ENCODE measurements at places on chromosomes 3 and 15.

DNA sequence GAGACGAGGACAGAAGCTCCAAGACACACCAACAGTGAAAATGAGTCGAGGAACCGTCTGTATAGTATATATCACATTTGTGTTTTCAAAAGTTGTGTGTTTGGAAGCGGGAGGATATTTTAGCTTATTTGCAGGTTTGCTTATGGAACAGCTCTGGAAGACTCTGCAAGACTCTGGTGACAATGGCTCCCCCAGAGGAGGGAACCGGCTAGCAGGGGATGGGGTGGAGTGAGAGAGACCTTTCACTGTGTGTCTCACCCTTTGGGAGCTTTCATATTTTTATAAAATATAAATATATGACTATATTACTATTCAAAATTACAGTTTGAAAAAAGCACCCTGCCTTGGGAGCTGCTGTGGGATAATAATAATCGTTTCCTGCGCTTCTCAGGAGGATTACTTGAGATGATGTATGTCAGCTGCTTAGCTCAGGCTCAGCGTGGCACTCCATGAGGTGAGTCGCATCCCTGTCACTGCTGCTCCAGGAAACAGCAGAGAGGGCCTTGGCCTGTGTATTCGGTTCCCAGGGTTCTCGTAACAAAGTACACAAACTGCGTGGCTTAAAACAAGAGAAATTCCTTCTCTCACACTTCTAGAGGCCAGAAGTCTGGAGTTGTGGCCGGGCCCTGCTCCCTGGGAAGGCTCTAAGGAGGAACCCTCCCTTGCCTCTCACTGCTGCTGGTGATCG lies 183.9 kb downstream of the FAM43A start:
- no peak for DNase-seq

- no peak for DNase-seq
Observed at GRCh38 chr3:189236352-189236751, 64.6 kb downstream of the TPRG1 start.

- no peak for DNase-seq
Observed at GRCh38 chr15:39363761-39364586, 216.9 kb upstream of the THBS1 start.

- no peak for DNase-seq
Observed at GRCh38 chr15:67010898-67011616, 54.3 kb upstream of the SMAD3 start.

DNA sequence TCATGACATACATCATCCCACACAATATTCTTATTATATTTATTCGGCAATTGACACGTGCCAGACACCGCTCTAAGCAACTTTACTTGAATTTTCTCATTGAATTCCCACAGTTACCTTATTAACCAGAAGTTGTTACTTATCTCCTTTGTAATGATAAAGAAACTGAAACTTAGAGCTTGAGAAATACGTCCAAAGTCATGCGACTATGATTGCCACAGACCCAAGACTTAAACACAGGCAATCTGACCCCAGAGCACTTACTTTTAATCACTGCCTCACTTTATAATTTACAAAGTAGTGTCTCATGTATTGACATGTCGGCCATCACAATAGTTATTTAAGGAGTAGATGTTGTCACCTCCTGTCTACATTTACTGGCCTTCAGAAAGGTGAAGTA lies 64.7 kb downstream of the ATP13A4 start:
- no peak for DNase-seq

DNA sequence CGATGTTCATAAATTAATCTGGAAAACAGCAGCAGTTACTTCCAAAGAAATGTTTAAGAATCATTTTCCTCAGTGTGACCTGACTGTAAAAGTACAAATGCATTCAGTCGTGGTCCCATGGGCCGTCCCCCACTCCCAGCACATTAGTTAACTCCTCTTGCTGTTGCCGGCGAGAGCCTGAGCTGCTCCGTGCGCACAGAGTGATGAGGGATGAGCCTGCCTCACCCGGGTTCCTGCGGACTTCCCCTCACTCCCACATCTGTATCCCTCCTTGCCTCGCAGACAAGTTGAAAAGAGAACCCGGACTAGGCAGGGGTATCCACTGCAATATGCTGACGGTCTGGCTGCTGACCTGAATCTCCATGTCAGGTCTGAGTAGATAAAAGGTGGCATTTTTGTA lies 861.7 kb upstream of the NR2F2 start:
- DNase-seq, result no peak

- no peak for DNase-seq
Observed at GRCh38 chr3:147215660-147216059, 190.7 kb downstream of the ZIC4 start.

DNA sequence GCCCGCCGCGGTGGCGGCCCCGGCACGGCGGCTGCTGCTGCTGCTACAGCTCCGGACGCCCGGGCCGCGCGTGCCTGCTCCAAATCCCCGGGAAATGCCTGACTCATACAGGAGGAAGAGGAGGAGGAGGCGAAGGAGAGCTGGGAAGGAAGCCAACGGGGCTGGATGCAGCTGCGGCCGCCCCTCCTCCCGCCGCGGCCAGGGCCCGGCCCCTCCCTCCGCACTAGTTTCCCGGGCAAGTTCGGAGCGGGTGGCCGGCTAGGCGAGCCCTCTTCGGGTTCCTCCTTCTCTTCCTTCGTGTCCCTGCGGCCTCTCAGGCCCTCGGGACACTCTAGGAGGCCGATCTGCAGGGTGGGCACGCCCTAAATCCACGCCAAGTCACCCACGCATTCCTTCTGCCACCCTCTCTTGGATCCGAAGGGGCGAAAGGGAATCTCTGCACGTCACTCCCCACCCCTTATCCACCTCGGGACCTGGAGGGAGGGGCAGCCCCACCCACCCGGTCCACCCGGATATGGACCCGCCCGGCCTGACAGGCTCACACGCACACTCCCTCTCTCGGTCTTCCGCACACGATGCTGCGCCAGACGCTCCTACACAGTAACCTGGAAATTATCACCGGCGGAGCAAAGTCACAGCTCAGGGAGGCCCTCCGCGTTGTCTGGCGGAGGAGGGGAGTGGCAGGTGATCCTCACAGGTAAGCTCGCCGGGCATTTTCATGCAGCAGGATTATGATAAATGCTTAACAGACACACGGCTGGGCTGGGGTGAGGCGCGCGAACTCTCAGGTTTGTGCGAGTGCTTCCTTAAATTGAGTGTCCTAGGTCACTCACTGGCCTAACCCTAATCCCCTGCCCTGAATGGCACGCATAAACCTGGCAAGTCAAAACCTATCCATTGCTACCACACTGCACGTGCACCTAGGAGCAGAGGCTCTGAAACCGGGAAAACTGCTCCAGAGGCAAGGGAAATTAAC lies at the start of the genes OSBPL10 and ZNF860:
TSS of gene OSBPL10 (minus strand) at position 57 of the 976 bp plus-strand sequence. CDS start 83 bp downstream, outside the sequence.
TSS of gene ZNF860 (plus strand) at position 545 of the 976 bp plus-strand sequence. CDS start 7,330 bp downstream, outside the sequence.
- DNase-seq, result no peak

DNA sequence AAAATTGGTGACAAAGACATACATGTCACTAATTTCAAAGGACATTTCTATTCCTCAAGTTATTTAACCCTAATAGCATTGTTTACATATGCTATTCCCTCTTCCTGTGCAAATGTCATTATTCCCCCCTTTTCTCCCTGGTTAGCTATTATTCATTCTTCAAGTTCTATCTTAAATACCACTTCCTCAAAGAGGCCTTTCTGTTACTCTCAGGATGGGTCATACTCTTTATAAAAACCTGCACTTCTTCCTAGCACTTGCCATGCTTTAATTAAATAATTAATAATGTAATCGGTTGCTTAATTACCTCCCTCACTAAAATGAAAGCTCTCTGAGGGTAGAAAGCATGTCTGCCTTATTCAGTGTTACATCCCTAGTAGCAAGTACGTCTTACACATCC lies 88.5 kb downstream of the XRN1 start:
- DNase-seq, result no peak

DNA sequence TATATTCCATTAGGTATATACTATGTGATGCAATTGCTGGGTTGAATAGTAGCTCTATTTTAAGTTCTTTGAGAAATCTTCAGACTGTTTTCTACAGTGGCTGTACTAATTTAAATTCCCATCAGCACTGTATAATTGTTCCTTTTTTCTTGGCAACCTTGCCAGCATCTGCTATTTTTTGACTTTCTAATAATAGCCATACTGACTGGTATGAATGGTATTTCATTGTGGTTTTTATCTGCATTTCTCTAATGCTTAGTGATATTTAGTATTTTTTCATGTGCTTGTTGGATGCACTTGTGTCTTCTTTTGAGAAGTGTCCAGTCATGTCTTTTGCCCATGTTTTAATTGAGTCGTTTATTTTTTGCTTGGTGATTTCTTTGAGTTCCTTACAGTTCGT lies 145.1 kb upstream of the PLSCR5 start:
- no peak for DNase-seq

DNA sequence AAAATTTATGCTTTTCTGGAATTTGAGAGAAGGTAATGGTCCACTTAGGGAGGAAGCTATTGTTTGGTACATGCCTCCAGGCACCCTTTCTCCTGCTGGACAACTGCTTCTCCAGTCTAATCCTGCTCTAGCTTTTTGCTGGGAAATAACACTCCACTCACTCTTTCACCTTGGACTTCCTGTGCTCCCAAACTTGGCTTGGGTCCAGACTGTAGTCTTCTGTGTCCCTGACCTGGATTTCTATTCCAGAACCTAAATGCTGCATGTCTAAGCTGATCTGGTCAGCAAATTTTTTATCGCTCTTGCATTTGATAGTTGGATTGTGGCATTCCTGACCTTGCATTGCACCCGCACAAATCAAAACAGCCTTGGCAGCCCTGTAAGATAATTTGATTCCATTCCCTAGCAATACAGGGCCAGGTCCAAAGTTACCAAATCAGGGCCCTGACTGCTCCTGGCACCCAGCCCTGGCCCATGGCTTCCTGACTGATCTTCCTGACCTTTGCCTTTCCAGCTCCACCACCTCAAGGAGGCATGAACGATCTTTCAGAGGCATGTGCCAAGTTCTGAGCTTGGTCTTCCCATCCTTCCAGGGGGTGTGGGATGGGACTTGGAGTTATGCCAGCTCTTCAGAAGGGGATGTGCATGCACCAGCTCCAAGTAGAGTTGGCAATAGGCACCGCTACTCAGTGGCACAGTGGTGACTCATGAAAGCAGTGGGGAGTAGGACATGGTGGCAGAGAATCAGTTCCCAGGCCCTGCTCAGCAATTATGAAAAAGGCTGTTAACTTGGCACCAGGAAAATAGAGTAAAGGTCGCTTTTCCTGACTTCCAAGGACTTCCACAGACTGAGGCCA lies 43.9 kb upstream of the GOLGA8J start:
- DNase-seq, result peak; percentile 5

GRCh38 chr3:128076483-128077201 lies 24.4 kb downstream of the SEC61A1 start:
- DNase-seq, result no peak

DNA sequence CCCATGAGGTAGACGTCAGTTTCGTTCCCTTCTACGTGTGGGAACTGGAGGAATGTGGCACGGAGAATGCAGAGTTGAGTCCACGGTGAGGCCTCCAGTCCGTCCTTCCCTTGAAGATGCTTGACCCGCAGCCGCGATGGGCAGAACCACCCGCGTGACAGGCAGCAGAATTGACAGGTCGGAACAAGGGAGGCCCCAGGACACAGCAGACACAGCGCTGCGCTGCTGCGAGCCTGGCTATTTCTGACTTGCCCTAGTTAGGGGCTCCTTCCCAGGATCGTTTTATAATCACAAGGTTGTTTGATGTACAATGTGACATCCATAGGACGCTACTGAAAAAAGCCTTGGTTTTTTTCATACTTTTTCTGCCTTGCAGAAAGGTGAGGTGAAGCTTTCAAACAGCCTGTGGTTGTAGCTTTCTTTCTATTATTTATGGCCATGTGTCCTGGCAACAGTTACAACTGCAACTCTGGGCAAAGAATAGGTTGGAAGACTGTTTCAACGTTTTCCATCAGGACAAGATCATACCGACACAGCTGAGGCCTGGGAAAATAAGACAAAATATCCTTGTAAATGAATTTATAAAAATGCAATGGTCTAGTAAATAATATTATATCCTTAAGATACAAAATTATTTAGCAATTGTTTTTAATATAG lies 9.6 kb upstream of the TMEM41A start:
- no peak for DNase-seq

GRCh38 chr15:47820747-47821319 lies 103.5 kb downstream of the SEMA6D start:
- DNase-seq, result no peak

DNA sequence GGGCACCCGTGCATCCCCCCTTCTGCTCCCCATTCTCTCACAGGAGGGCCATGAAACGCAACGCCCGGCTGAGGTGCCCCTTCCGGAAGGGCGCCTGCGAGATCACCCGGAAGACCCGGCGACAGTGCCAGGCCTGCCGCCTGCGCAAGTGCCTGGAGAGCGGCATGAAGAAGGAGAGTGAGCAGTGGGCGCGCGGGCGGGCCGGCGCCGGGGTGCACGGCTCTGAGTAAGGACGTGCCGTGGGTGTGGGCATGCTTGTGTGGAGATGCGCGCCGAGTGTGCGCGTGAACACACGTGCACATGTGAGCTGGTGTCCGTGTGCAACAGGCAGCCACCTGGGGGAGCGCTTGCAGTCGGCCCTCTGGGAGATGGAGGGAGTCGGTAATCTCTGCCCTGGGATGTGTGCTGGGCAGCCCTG lies 28.1 kb downstream of the NR1I2 start:
- no peak for DNase-seq

DNA sequence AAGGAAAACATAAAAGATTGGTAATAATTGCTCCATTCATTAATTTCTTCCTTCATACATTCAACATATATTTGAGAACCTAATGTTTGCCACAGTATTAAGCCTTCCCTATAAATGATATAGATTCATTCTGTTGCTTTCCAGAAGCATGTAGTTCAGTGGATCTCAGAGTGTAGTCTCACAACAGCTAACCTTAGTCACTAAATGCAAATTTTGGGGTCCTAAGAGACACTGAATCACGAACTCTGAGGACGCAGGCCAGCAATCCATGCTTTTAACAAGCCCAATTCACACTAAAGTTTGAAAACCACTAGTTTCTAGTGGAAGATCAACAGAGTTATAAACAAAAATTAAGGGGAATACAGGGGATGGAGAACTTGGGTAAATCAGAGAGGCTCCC lies 7.2 kb upstream of the AQR start:
- no peak for DNase-seq

DNA sequence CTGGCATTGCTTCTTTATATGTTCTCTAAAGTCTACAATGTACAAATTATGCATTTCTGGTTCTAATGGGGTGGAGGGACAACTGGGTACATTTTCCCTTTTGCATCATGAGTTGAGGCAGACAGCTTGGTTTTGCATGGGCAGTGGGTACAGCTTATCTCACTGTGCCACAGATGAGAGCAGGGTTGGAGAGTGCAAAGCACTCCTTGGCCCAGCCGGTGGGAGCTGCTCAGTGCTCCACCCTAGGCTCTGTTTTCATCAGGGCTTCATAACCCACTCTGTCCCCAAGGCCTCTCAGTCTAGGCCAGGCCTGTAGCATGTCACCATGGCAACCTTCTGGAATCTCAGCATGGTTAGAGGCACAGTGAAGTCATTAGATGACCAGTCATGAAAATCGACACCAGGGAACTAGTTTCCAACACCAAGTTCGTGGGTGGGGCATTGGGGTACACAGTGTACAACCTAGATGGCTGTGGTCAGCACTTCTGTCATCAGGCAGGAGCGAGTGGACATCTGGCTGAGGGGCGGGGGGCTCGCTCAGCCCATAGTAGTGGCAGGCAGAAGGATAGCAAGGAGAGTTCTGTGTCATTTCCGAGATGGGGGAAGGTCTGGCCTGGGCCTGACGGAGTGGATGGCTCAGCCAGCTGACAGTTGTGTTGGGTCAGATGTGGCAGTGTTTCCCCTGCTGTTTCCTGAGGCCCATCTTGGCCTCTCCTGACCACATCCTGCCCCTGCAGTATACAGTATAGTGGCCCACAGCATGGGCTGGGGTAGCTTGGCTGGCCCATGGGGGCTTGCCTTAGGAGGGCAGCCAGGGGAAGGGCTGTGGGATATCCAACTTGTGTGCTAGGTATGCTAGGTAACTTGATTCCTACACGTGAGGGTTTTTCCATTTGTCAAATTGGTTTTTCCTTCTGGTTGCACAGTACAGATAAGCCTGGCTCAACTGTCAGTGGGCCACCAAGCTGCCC lies 75.7 kb upstream of the PRR23C start:
- DNase-seq, result no peak
